ENCODE measurements at places on chromosomes 3 and 15.

DNA sequence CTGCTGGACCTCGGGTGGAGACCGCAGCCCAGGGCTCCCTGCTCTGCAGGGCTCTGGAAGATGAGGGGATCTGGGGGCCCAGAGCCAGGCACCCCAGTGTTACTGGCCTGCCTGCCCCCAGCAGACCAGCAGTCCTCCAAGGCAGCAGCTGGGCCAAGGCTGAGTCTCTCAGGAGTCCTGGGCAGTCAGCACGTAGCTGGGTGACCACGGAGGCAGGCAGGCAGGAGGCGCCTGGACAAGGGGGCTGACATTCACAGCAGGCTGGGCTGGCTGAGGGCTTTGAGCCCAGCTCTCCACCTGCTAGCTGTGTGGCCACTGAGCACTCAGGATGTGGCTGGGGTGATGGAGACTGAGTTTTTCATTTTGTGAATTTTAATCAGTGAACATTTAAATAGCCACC lies 67.9 kb downstream of the IQSEC1 start:
- DNase-seq, result no peak

- no peak for DNase-seq
Measured at GRCh38 chr3:187813198-187813597, 67.9 kb upstream of the BCL6 start.

DNA sequence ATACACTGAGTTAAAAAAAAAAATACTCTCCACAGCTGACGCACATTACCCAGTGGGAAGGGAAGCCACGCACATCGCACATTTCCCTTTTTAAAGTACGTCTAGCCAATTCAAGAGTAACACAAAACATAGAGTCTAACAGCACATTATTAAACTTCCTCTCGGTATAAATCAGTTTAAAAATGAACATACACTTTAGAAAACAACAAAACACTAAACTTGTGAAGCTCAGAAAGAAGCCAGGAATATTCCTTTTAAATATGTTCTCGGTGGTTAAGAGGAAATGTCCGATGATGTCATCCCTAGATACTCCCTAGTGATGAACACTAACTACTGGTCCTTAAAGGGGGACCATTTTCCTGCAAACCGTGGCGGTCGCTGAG lies 721 bp downstream of the MYEF2 start:
- no peak for DNase-seq

DNA sequence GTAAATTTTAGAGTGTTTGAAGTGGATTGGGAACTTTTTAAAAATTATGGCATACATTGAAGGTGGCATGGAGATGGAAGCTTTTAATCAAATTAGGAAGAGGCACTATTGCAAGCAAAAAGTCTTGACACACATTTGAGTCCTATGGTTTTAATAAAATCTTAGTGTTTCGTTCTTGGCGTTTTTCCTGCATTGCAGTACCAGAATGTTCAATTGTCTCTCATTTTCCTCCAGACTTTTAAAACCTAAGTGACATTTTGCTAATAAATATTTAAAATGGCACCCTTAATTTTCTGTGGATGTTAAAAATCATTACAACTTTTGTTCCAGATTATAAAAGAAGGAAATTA lies 2.2 kb downstream of the TGFBR2 start:
- no peak for DNase-seq

- DNase-seq, result no peak
Measured at GRCh38 chr3:29898171-29898965, 617.5 kb downstream of the RBMS3 start.

GRCh38 chr3:23162934-23163333 lies 40.2 kb upstream of the UBE2E2 start:
- DNase-seq, result no peak

GRCh38 chr3:129239991-129240390 lies 9.4 kb upstream of the COPG1 start:
- no peak for DNase-seq

GRCh38 chr3:117734496-117734895 lies 1024.9 kb downstream of the TUSC7 start:
- no peak for DNase-seq

DNA sequence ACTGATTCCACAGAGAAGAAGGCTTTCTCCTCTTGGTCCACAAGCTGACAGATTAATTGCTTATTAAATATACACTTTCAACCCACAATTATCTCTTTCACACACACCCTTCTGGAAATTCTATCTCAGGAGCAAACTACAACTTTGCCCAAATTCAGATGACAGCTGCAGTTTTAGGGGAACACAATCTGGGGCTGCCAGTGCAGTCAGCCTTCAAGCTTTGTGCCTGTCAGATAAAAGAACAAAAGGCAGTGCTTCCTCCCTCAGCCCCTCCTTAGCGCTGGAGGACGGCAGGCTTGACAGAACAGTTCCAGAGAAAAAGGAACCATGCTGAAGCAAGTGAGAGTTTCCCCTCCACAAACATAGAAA lies 99.6 kb downstream of the TMCC1 start:
- DNase-seq, result no peak

GRCh38 chr3:188939814-188940572 lies 231.8 kb upstream of the TPRG1 start:
- DNase-seq, result no peak

GRCh38 chr15:91535856-91536500 lies 317.5 kb upstream of the SLCO3A1 start:
- DNase-seq, result no peak

- no peak for DNase-seq
Measured at GRCh38 chr15:100468285-100468684, 60.5 kb downstream of the CERS3 start.

GRCh38 chr15:71494563-71495397 lies 315.6 kb upstream of the NR2E3 start:
- no peak for DNase-seq

- DNase-seq, result no peak
Measured at GRCh38 chr3:126216416-126216815, 36.0 kb upstream of the ALDH1L1 start.

DNA sequence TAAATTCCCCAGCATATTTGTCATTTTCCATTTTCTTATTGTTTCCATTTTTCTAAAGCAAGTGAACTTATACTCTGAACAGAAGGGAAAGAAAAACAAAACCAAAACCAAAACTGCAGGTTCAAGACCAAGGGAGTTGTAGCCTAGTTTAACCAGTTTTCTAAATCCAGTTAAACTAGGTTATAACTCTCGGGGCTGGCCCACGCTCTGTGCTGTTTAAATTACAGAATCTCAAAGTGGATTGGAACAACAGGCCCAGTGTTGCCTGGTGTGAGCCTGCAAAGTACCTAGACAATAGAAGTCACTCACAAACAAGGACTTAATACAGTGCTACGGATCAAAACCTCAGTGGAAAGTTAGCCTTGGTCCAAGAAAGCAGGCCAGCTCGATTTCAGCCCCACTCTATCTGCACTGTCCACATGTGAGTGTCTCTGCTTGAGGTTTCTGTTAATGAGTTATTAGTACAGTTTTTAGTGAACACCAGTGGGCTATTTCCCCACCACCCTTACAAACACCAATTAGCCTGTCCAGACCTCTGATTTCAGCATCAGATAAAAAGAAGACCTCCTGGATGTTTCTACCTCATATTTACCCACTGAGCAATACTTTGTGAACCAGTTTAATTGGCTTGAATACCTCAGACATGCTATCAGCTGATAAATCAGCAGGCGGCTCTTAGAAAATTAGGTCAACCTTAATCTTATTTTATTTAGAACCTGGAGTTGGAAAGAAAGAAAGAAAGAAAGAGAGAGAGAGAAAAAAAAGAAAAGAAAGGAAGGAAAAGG lies 93.8 kb upstream of the PDZRN3 start:
- DNase-seq, result no peak

- DNase-seq, result no peak
Measured at GRCh38 chr3:194854659-194855390, 169.1 kb downstream of the FAM43A start.

GRCh38 chr3:49273825-49274532 lies 3.1 kb downstream of the C3orf62 start:
- no peak for DNase-seq

DNA sequence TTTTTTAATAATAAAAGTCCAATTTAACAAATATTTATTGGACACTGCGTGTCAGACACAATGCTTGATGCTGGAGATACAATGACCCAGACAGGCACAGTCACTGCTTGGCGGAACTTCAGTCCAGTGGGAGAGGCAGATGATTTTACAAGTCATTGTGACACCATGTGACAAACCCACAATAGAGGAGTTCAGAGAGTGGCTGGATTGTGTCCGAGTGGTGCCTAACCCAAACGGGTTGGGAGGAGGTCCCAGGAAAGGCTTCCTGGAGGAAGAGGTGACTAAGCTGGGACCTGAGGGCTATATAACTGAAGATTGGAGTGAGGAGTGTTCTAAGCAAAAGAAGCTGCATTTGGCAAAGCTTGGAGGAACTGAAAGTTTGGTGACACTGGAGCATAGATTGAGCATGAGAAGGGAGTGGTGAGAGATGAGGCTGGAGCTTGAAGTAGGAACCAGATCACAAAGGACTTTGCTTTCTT lies 41.4 kb downstream of the CRTC3 start:
- peak; percentile 49 for DNase-seq

GRCh38 chr15:100438570-100438969 lies 90.2 kb downstream of the CERS3 start:
- no peak for DNase-seq

DNA sequence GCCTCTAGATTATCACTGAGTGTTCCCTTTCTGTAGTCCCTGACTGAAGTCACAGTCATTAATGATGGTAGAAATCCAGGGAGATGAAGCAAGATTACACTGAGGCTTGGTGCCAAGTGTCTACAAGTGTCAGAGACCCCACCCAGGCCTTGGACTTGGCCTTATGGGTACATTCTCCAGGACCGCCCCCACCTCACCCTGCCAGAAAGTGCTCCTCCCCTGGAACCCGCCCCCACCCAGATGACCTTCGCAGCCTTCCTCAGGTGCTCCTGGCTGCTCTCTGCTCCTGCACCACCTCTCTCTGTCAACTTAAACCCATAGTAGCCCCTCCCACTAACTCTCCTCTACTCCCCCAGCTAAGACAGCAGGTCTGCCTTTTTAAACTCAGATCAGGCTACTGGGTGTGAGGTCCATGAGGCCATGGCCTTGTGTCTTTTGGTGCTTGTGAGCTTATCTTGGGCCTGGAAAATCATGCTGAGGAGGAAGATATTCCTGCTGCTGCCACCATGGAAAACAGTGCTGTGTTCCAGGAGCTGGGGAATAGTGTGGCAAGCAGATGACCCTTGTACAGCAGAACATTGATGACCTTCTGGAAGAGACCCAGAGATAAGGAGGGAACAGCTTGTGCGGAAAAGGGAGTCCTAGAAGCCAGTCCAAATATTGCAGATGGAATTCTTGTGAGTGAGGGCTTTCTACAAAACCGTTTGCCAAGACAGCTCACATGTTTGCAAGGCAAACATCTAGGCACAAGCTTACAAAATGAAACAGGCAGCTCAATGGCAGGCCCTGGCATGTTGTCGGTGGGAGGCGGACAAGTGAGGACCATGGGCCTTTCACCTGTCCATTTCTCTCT lies 40.3 kb upstream of the NDUFB4 start:
- DNase-seq, result no peak

DNA sequence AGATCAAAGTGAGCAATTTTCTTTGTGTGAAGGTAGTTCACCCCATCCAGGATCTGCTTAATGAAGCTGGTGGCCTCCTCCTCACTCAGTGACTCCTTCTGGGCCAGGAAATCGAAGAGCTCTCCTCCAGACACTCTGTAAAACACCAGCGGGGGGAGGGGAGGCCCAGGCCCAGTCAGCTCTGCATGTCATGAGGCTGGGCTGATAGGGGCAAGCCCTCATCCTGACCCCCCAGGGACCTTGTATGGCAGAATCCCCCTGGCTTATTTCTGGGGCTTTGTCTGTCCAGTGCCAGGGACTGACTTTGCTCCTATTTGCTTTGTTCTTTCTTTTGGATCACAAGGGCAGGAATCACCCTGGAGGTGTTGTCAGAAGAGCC lies 74.9 kb downstream of the DAPK2 start:
- peak; percentile 73 for DNase-seq

- DNase-seq, result peak; percentile 12
Measured at GRCh38 chr15:68373028-68373427, 58.9 kb downstream of the ITGA11 start.

- DNase-seq, result no peak
Measured at GRCh38 chr3:160707187-160707794, 30.3 kb downstream of the ARL14 start.

DNA sequence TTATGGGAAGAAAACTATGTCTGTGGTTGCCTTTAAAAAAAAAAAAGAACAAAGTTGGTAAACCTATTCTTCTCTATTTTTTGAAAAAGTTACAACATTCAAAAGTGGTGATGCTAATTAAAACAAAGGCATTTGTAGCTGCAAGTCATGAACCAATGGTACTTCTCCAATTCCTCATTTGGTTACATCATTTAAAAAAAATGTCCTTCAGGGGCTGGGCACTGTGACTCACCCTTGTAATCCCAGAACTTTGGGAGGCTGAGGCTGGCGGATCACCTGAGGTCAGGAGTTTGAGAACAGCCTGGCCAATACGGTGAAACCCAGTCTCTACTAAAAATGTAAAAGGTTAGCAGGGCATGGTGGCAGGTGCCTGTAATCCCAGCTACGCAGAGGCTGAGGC lies 574.6 kb downstream of the VGLL3 start:
- DNase-seq, result no peak

DNA sequence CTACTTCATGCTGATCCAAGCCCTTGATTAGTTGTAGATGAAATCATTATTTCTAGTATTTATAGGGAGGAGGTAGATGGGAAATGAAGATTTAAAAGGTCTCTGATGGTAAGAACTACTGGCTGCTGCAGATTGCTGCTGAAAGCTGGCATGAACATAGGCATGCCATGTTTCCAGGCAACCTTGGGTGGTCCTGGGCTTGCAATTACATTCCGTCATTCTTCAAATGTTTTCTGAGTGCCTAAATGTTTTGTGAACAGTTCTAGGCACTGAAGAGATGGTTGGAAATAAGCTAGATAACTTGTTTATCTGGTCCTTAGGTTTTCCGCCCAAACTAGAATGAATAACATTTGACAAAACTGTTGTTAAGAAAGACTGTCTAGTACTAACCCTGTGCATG lies 95.8 kb downstream of the KCNAB1 start:
- no peak for DNase-seq

- DNase-seq, result no peak
Measured at GRCh38 chr3:143147707-143148106, 28.1 kb downstream of the CHST2 start.

DNA sequence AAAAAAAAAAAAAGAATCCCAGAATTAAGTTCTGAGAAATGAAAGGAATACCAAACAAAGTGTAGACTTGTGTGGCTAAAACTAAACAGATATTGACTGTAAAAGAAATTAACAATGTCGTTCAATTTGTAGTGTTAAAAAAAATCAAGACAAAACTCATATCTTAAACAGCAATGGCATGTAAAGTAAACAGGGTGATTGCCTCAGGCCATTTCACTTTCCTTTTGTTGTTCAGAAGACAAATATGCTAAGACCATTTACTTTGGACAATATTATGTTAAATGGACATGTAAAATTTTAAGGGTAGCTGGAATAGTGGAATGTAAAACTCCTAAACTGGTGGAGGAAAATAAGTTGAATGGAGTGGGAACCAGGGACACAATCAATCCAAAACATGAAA lies 139.1 kb downstream of the RTP4 start:
- no peak for DNase-seq

GRCh38 chr3:183551930-183552329 lies 3.6 kb downstream of the KLHL6 start:
- no peak for DNase-seq

- no peak for DNase-seq
Measured at GRCh38 chr3:346186-346585, 149.6 kb downstream of the CHL1 start.
